Ascending aorta (tissue), 2 donors: ENCODE measurements at places on chromosomes 5 and 9. TPM values are rescaled to one million over a fixed set of nuclear protein-coding genes. Genes with fewer than 3 reads are reported as not detected.

DNA sequence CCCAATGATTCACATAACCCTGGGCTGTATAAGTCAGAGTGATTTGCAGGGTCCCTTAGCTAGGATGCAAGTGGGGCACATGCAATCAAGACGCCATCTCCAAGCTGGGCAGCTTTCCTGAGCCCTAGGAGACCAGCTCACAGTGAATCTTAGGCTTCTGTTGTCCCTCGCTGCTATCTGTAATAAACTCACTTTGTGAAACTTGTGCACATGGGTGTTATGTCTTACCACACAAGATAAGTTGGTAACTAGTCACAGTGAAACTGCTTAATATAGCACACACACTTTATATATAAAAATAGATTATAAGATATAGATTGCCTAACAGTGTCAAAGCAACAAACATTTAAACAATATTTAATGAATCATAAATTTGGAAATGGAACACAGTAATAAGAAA is 658.5 kb downstream of the SLCO4C1 start:
- DNase-seq, result no peak

SMIM33 gene
- total RNA-seq, result not detected

DNA sequence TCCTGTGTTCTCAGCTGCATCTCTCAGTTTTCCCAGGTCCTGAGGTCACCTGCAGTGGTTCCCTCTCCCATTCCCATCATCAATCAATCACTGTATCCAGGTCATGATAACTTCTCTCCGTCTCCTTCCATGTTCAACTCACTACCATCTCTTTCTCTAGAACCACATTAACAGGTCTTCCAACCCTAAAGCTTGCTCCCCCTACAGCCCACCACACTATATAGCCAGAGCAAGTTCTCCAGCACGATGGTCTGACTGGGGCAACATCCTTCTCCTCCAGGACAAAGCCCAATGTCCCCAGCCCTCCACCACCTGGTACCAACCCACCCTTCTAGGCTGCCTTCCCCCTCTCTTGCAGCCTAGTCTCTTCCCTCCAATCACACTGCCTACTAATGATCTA is 241.6 kb downstream of the CDK5RAP2 start:
- DNase-seq, result no peak

DNA sequence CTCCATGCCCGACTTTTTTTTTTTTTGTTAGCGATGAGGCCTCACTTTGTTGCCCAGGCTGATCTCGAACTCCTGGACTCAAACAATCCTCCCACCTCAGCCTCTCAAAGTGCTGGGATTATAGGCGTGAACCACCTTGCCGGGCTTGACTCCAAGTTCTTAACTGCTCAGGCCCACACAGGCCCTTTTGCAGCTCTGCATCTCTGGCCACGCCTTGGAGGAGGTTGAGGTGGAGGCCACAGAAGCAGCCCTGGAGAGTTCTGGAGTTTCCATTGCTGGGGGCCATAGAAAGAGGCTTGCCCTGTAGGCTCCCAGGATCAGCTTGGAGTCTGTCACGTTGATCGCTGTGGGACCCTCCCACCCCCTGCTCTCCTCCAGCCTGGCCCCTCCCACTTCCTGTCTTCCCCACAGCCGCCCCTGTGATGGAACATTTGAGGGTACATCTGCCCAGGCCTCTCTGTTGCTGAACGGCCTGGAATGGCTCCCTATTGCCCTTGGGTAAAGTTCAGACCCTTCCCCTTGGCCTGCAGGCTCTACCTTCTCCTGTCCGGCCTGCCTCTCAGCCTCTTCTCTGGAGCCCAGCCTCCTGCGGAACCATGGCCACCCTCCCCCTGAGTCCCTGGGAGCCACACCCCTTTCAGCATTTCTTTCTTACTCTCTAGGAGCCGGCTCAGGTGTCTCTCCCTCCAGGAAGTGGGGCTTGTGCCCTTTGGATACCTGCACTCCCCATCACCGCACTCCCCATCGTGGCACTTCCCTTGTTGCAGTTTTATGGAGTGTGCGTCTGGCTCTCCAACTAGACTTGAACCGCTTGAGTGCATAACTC is 30.4 kb upstream of the IER5L start:
- no peak for DNase-seq

ESM1 gene
- not detected for total RNA-seq

CDH10 gene
- not detected for total RNA-seq

GRCh38 chr5:176770431-176770830 is 39.9 kb upstream of the UNC5A start:
- DNase-seq, result no peak

GRCh38 chr9:124182741-124183140 is 75.0 kb upstream of the NEK6 start:
- DNase-seq, result no peak

- no peak for DNase-seq
These were observed 36.5 kb upstream of the EGFL7 start for GRCh38 chr9:136626066-136626725.

DNA sequence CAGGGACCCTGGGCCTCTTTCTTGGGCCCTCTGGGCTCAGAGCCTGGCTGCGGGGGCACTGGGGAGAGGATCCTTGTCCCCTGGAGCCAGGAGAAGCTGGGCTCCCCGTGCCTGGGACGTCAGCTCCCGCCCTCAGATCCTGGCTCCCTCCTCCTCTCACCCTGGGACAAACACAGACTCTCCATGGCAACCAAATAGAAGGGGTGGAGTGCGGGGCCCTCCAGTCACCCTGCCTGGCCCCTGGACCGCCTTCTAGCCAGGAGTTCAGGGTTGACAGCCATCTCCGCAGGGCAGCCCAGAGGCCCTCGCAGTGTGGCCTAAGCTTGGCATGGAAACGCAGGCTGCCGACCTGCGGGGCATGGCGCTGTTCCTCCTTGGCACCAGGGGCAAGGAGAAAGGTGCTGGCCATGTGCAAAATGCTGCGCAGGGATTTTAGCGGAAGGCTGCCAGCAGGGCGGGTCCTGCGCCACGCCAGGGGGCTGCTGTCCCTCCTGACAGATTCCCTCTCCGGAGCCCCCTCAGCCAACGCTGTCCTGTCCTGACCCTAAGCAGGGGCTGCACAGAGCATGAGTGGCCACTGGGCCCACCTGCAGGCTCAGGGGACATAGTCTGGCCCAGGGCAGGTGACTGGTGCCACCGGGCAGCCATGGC is 1.0 kb downstream of the ZDHHC11 start:
- no peak for DNase-seq

EDIL3 gene
- total RNA-seq, result 68.1 TPM

SNX2 gene
- total RNA-seq, result 15.6 TPM

- no peak for DNase-seq
These were observed 153.1 kb downstream of the PCSK1 start for GRCh38 chr5:96279801-96280542.

- DNase-seq, result no peak
These were observed at the start of gene OR13D1 for GRCh38 chr9:104694218-104694617. Gene OR13D1, plus strand, starts transcription at chr9:104694518. Its CDS starts 0 bp downstream, at chr9:104694518.

NXNL2 gene
- total RNA-seq, result not detected

DNA sequence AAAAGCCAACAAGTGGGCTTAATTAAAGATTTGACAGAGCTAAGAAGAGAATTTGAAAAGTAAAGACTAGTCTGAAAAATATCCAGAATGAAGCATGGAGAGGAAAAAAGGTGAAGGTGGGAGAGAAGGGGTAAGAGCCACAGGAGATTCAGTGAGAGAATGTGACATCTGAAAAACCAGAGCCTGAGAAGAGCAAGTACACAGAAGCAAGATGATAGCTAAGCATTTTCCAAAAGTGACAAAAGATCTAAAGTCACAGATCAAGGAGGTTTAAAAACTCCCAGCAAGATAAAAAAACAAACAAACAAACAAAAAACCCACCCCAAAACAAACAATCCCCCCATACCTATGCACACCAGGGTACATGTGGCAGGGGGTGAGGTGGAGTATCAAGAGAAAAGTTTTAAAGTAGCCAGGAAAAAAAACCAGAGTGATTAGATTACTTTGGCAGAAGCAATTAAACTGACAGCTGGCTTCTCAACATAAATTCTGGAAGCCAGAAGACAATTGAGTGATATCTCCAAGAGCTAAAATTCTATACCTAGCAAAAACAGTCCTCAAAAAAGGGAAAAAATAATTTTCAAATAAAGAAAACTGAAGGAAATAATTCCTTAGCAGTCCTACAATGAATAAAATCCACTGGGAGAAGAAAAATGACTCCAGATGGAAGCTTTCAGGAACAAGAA is 111.4 kb downstream of the RAPGEF6 start:
- DNase-seq, result no peak

EPB41L4B gene
- total RNA-seq, result not detected

GRCh38 chr5:164868761-164869160 is 1363.3 kb downstream of the MAT2B start:
- DNase-seq, result no peak

GRCh38 chr5:95731571-95732554 is 727 bp downstream of the RHOBTB3 start:
- no peak for DNase-seq

DNA sequence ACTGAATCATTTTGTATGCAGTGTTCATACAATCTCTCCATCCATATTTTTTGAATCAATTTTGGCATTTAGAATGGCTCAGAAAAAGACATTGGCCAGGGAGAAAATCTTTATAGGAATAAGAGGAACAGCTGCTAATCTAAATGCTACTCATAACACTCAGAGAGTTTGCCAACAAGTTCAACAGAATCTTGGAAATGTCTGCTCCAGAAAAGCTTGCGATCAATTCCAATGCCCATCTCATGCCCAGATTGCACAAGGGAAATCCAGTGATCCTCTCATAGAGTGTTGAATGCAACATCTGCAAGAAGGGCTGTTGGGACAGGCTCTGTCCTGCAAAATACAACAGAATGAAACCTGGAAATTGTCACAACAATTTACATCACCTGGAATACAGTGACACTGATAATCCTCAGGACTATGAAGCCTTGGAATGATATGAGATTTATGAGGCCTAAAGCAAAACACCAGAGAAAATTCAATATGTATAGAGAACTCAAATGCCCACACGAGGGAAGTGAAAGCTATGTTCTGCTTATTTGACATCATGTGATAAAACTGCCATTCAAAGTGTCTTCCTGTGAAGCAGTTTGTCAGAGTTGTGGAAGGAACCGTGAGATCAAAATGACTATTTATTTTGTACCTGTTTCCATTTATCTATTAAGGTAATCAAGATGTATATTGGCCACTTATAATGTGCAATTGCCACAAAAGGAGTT is 190.1 kb downstream of the PARP8 start:
- no peak for DNase-seq

- no peak for DNase-seq
These were observed 47.9 kb downstream of the MFAP3 start for GRCh38 chr5:154086641-154087040.

GRCh38 chr9:4139196-4139595 is 160.7 kb downstream of the GLIS3 start:
- no peak for DNase-seq

ASPN gene
- total RNA-seq, result 43.5 TPM

GRCh38 chr5:115289104-115289503 is 7.3 kb downstream of the CCDC112 start:
- no peak for DNase-seq

DNA sequence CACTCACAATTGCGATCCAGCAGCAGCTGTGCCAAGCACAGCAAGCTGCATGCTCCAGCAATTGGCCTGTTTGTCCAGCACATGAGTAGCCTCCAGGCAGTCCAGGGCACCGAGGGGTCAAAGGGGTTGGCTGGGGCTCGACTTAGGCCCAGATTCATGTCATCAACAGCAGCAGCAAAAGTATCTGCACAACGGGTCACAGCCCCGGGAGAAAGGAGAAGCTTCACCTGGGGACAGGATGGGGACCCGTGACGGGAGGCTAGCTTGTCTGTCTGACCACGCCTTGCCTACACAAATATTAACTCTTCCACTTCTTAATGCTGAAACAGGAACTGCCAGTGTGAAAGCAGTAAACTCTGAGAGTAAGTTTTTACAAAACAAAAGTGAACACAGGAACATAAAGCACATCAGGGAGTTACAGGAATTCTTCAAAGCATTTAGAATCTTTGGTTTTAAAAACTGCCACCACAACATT is 191.2 kb downstream of the PIK3R1 start:
- DNase-seq, result no peak

PTPRD gene
- total RNA-seq, result 6.9 TPM

- no peak for DNase-seq
These were observed 138.2 kb downstream of the NSG2 start for GRCh38 chr5:174183701-174184100.

- DNase-seq, result no peak
These were observed 399.0 kb downstream of the MED10 start for GRCh38 chr5:5979377-5979760.

GRCh38 chr9:113583511-113584427 is 120.2 kb downstream of the RGS3 start:
- DNase-seq, result no peak

DNA sequence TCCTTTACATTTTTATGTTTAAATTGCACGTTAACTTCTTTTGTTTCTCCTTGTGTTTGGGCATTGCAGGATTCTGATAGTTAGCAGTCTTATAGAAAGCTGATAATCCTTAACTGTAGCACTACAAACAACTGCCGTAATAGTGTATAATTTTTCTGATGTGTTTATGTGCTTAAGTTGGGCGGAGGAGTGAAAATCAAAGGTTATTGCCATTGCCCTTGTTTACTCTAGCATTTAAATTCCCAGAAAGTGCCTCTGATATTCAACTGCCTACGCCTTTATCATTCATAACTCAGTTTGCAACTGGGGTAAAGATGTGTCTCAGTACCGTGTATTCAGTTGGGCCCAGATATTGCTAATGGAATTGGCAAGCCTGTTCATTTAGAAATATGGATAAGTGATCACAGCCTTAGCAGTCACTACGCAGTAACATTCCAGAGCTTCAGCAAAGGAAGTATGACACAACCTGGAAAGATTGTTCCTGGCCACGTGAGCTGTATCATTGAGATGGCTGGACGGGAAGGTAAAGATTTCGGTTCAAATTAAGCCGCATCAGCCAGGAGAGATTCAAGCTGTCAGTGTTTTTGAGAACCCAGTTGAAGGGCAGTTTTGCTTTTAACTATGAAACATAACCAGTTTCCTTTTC is 28.1 kb upstream of the LRRTM2 start:
- no peak for DNase-seq

DNA sequence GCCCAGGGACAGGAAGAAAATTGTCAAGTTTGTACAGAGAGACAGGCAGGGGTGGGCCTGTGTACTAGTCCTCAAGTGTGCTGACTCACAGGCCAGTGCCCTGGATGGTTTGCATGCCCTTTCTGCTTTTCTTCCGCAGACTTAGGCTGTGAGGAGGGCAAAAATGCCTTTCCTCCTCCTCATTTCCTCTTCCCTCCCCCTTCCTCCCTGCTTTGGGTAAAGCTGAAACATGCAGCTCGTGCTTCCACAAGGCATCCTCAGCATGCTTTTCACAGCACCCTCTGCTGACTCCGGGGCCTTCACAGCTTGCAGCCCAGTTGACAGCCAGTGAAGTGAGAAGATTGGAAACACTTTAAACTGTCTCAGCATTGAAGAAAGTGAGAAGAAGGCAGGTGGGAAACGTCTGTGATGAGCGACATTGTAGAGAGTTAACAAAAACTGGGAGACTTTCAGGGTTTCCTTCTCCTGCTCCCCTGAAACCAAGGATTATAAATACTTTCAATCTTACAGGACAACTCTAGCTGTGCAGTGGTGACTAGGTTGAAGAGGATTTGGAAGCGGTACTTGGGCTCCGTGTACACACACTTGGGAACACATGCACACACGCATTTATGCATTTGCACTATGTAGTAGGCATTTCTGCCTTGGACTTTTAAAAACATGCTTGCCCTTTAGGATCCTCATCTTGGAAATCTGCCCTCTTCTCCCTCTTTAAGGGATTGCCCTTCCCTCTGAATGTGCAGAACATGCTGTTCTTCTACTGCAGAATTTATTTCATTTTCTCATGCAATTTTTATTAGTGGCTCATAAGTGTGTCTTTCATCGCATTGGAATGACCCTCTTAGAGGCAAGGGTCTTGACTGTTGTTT is 138.8 kb downstream of the GRIA1 start:
- DNase-seq, result peak; percentile 58

- DNase-seq, result no peak
These were observed 33.8 kb downstream of the ERP44 start for GRCh38 chr9:100064872-100065581.
